ENCODE measurements at places on chromosomes 11 and 22.

DNA sequence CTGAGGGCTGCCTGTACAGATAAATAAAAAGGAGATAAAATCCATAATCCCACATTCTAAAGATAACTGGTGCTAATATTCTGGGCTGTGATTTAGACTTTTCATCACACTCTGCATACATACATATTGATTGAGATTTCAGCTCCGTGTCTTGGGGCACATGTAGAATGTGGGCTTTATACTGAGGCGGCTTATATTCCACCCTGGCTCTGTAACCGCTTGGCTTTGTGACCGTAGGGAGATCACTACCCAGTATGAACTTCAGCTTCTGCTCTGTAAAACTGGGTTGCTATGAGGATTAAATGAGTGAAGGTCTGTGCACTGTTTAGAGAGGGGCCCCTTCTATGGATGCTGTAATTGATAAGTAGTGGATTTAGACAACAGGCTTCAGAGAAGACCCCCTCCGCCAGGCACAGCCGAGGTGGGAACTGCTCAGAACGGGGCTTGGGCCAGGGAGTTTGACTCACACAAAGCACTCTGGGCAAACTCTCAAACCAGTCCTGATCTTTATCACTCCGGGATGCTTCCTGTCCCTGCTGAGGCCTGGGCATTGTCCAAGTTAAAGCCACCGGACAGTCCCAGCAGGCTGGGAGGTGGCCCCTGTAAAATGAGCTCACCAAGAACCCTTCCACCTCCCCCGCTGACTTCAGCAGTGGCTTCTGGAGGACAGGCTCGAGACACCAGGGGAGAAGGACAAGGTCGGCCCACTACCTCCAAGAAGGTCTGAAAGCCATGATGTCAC lies 17.2 kb downstream of the KIAA1671 start:
- no peak for DNase-seq

- no peak for DNase-seq
Measured at GRCh38 chr11:12706545-12707499, 32.6 kb downstream of the TEAD1 start.

- no peak for DNase-seq
Measured at GRCh38 chr11:29243616-29244015, 773.2 kb downstream of the KCNA4 start.

GRCh38 chr11:31997955-31998354 lies 92.9 kb upstream of the RCN1 start:
- no peak for DNase-seq

- no peak for DNase-seq
Measured at GRCh38 chr11:36340897-36341296, 44.8 kb downstream of the PRR5L start.

DNA sequence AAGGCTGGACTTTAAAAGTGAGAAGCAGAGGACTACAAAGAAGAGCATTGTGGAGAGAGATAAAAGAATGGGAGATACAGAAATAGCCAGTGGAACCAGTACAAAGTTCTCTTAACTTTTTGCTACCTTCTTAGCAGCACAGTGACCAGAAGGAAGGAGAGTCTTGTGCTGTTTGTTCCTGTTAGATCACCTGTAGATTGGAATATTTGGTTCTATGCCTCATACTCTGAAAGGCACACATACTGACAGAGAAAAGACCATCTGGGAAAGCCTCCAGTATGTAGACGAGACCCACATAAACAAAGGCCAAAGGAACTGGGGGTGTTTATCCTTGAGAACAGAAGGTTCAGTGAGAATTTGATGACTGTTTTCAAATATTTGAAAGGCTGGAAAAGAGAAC lies 18.7 kb downstream of the RNF141 start:
- no peak for DNase-seq

- DNase-seq: peak; percentile 48
Measured at GRCh38 chr11:126647735-126648134, 292.2 kb downstream of the ST3GAL4 start.

- DNase-seq: no peak
Measured at GRCh38 chr22:41267958-41268357, 18.0 kb downstream of the RANGAP1 start.

- DNase-seq: no peak
Measured at GRCh38 chr11:64364435-64364834, 5.5 kb downstream of the RPS6KA4 start.

GRCh38 chr11:66070604-66071380 lies 720 bp downstream of the PACS1 start:
- no peak for DNase-seq

- DNase-seq: peak; percentile 74
Measured at GRCh38 chr11:61587951-61588727, 7.3 kb upstream of the SYT7 start.

- no peak for DNase-seq
Measured at GRCh38 chr11:46903846-46904245, 14.5 kb downstream of the LRP4 start.

GRCh38 chr11:117519590-117519989 lies 191.9 kb downstream of the CEP164 start:
- DNase-seq: no peak

Data from H54 (cell line).